ENCODE measurements at places on chromosomes 13 and 19.

DNA sequence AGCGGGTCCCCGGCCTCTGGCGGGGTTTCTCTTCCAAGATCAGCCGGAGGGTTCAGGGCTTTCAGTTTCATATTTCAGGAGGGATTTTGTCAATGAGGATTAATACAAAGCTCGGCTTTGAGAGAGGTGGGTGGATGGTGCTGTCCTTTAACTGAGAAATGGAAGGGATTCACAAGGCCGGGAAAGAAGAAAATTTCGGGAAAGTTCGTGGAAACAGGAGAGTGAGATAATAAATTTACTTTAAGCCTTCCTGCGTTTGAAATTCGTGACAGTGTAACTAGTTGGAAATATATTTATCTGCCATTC is 283 bp upstream of the PARP4 start:
- no peak for DNase-seq

DNA sequence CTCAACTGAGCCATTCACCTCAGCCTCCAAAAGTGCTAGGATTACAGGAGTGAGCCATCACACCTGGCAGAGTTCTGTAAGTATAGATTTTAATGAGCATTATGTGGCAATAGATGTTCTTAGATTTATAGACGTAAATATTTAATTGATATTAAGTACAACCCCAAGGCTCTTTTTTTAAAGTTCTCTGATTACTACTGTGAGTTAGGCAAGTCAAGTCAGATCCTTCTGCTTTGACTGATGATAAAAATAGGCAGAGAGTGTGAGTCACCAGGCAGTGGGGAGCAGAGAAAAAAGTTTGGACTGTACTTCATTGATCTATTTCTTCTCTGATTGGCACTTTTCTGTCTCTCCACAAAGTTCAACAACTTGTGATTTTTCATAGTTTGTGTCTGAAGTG is 1379.9 kb downstream of the UQCRFS1 start:
- no peak for DNase-seq

GRCh38 chr13:50936679-50937078 is 27.1 kb downstream of the RNASEH2B start:
- no peak for DNase-seq

GRCh38 chr19:6678690-6679109 is 8.7 kb upstream of the TNFSF14 start:
- DNase-seq: no peak

DNA sequence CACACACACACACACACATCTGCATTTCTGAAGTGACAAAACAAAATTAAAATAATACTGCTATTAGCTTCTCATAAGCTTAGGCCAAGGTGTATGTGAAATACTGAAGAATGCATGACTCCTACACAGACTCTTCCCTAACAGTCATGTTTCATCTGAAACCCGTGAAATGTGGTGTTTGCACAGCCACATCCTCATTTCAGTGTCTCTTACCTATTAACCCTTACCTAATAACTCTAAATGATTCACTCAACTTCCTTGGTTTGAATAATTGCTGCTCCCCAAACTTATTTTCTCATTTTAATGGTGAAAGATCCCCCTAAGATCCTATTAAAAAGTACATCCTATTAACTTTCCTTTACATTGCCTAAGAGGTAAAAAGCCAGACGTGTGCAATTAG is 117.6 kb downstream of the MIPEP start:
- no peak for DNase-seq

DNA sequence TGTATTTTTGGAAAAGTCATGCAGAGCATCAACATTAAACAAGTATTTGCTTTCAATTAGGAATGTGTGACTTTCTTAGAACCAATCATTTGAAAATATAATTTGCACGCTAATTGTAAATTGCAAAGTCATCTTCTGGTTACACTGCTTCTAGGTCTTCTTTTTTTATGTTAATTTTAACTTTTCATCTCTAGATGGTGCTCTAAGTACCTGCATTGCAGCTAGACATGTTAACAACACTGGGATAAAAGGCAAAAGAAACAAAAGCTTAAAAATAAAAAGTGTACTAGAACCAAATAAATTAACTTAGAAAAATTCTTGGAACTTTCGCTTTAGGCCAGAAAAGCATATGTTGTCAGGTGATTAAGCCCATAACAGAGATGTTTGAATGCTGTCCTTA is 2758.2 kb downstream of the PCDH9 start:
- DNase-seq: no peak

GRCh38 chr19:19160461-19161035 is 9.5 kb downstream of the MEF2B start:
- DNase-seq: no peak

- no peak for DNase-seq
Observed at GRCh38 chr13:31207661-31208552, 8.1 kb downstream of the B3GLCT start.

DNA sequence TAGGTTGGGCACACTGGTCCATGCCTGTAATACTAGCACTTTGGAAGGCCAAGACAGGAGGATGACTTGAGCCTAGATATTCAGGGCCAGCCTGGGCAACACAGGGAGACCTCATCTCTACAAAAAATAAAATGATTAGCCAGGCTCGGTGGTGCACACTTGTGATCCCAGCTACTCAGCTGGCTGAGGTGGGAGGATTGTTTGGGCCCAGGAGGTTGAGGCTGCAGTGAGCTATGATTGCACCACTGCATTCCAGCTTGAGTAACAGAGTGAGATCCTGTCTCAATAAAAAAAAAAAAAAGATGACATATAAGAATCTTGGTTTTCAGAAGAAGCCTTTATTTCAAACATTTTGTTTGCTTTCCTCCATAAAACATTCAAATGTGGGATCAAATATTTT is 178.0 kb downstream of the LIG4 start:
- no peak for DNase-seq

DNA sequence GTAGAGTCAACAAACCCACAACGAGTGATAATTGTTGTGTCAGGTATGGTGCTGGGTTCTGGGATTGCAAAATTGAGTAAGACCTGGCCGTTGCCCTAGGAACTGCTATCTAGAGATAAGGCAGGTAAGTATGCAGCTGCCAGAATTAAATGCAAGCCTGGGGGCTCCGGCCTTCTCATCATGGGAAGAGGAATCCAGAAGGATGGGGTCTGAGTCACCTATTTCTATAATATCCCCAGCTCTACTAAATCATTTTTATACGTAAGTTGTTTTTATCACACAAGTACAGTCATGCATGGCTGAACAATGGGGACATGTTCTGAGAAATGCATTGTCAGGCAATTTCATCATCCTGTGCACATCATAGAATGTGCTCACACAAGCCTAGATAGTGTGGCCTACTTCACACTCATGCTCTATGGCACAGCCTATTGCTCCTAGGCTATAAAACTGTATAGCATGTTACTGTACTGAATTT is 203.0 kb downstream of the KLF5 start:
- no peak for DNase-seq

- no peak for DNase-seq
Observed at GRCh38 chr19:14035706-14036105, 4.1 kb downstream of the IL27RA start.

GRCh38 chr13:59534806-59535205 is 628.9 kb downstream of the DIAPH3 start:
- no peak for DNase-seq

GRCh38 chr13:113598481-113598880 is 13.9 kb downstream of the TFDP1 start:
- DNase-seq: no peak

DNA sequence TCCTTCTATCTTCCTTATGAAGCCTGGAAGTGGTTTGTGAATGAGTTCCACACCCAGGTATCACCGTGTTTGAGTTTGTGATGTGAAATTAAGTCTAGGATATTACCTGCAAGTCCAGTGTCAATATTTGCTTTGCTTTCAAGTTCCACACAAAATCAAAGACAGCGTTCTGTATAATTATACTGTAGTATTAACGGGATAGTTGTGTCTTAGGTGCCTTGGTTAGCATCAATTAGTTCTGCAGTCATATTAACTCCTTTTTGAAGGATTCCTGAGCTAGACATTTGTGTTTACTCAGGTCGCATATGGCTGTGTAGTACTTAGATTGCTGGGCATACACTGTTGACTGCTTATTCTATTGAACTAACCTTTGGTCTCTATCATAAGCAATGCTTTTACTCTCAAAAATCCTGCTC is 54.4 kb downstream of the ERCC5 start:
- no peak for DNase-seq

DNA sequence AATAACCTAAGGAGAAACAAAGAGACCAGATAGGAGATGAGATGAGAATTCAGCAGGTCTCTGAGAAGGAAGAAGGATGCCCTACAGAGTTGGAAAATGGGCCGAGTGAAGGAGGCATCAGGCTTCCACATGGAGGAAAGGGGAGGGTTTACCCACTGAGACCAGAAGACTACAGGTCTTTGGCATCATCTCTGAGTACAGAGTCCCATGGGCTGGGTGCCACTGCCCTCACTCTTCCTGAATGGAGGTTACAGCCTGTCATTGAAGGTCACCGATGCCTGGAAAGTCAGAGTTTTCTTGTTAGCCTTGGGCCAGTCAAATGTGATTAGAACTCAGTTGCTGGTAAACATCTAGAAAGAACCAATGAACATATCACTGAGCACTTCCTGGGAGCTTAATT is 9.9 kb downstream of the ZNF302 start:
- no peak for DNase-seq

- DNase-seq: no peak
Observed at GRCh38 chr13:110354123-110354627, 47.1 kb downstream of the COL4A2 start.

All from CD4-positive, CD25-positive, alpha-beta regulatory T cell (primary cell).